ENCODE measurements at places on chromosomes 13 and 19.

DNA sequence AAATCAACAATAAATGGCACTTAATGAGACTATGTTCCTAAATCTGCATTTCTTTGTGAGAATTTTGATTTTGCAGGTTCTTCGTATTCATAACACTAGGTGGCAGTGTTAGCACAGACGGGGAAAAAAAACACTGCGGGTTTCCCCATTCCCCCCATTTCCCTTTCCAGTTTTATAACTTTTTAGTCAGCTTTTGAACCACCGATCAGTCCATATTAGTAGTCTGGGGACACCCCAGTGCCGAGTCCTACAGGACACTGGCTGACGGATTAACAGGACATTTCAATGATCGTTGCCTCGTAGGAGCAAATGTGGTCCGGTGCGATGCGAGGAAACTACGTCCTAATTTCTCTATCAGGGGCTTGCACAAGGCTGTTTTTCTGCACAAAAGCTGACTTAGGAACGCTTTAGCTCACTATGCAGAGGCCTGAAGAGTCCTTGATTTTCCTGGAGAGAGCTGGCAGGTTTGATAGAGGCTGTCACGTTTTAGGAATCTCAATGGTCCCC, 234.3 kb downstream of the LMO7 start:
- no peak for DNase-seq

DNA sequence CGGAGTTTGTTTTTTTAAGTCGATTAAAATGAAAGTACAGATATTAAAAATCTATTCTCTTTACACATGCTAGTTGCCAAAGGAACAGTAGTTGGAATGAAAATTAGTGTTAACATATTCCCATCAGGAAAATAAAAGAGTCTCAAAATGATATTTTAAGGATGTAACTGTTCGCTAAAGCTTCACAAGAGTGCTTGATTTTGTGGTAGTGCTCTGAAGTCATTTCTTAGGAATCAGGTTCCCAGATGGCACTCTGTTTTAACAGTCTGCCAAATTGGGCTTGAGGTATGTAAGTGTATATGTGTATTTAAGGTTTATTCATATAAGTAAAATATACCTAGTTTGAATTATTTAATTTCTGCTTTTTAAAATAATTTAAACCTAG, 128.8 kb downstream of the LMO7 start:
- no peak for DNase-seq

DNA sequence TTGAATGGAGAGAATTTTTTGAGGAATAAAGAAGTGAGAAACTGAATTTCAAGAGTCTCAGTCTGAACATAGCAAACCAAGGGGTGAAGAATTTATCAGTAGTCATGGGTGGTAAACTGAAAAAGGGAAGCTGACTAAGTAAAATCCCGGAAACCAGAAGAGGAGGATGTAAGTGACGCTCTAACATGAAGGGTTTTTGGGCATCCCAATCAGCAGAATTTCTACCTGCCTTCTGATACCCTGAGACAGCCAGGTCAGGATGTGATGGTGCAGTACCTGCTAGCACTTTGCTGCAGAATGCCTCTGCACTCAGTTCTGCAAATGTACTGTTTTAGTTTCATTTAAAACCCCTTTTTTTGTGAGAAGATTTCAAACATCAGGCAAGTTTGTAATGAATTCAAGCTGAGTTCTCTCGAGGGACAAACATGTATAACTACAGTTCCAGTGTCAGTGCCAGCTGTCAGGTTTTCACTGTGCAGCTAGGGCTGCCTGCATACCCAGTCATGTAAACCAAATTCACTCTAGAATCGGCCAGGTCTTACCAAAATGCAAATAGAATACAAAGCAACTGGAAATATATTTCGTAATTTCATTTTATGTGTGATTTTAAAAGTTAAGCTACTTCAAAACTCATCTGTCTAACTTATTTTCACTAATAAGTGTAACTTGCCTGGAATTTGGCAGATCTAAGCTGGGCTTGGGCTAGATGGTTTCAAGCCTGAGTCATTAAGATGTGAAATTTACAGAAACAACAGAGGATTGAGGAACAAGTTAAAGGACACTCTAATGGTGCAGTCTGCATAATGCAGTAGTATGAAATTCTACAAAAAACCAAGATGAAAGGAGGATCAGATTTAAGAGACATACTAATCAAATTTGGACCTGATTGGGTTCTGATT, 13.8 kb downstream of the METTL21C start:
- no peak for DNase-seq

GRCh38 chr13:78659732-78660494, 958 bp upstream of the OBI1 start:
- no peak for DNase-seq

GRCh38 chr13:94479616-94480015, at the start of gene DCT:
TSS of gene DCT (minus strand) at chr13:94479682. CDS start at chr13:94479255, 427 bp downstream.
- DNase-seq, result no peak

GRCh38 chr13:99548448-99548847, 47.2 kb downstream of the TM9SF2 start:
- DNase-seq, result no peak

GRCh38 chr19:41398598-41398997, 980 bp downstream of the BCKDHA start:
- no peak for DNase-seq

DNA sequence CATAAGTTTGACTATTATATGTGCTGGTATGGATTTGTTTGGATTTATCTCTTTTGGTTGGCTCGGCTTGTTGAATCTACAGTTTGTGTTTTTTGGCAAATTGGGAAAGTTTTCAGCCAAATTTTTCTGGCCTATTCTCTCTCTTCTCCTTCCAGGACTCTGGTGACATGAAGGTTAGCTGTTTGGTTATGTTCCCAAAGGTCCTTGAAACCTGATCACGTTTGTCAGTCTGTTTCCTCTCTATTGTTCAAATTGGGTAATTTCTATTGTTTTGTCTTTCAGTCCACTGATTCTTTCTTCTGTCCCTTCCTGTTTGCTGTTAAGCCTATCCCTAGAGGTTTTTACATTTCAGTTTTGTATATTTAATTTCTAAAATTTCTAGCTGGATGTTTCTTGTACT, 81.5 kb upstream of the SHISA2 start:
- DNase-seq, result no peak

DNA sequence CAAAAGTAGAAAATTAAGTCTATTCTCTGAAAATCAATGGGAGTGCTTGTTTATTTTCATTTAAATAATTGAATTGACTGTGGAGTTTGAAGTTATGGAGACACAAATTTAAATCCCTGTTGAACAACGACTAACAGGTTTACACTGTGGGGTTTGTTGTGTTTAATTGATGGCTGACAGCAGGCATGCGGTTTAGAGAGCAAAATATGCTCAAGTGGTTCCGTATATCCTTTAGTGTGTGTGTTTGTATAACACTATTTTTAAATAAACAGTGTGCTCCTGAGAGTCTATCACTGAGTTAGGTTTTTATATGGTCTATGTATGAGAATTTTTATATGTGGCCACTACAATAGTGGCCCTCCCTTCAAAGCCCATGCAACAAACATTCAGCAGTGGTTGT, 332.0 kb downstream of the GPC6 start:
- no peak for DNase-seq

DNA sequence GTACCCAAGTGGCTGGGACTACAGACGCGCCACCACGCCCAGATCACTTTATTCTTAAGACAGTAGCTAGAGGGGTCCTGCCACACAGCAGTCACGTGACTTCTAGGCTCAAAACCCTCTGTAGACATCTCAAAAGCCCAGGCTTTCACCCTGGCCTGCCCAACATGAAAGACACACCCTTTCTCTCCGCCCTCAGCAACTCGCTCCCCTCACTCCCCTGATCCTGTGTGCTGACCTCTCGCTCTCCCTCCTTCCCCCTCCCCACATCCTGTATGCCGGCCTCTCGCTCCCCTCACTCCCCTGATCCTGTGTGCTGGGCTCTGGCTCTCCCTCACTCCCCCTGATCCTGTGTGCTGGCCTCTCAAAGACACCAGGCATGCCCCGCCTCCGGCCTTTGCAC, 77.4 kb downstream of the SLC15A1 start:
- no peak for DNase-seq

DNA sequence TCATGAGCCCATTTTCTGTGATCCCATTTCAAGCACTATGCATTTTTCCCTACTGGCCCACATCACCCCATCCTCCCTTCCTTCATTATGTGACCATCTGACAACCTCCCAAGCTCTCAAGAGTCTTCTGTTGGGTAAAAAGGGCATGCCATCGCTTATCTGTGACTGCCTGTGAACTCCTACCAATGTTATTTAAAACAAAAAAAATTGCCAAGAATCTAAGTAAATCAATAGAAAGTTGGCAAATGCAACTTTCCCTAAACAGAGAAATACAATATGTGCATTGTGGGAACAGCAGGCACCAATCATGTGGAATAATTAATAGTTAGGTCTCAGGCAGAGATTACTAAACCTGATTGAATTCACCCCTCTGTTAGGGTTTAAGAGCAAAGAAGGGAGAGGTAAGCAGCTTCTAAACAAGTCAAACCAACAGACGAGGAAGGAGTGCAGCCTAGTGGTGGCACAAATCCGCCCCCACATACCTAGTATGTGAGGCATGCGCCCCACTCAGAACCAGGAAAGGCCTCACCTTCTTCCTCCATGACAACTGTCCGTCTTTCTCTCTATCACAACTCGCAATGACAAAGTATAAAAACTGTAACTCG, 29.8 kb downstream of the DZIP1 start:
- no peak for DNase-seq

GRCh38 chr19:15198951-15199660, 1.7 kb downstream of the NOTCH3 start:
- no peak for DNase-seq

DNA sequence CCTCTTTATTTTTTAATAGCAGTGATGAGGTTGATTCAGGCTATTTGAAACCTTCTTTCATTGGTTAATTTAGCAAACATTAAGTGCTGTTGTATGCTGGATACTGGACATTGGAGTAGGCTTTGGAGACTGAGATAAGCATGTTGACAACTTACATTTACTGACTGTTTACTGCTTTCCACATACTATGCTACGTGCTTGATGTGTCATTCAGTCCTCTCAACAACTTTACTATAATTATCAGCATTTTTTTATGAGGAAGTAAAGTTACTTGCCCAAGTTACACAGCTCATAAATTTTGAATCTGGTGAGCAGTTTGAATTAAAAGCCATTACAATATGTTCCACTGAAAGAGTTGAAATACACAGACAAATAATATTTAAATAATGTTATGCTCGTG, 83.8 kb downstream of the GJA3 start:
- DNase-seq, result no peak

DNA sequence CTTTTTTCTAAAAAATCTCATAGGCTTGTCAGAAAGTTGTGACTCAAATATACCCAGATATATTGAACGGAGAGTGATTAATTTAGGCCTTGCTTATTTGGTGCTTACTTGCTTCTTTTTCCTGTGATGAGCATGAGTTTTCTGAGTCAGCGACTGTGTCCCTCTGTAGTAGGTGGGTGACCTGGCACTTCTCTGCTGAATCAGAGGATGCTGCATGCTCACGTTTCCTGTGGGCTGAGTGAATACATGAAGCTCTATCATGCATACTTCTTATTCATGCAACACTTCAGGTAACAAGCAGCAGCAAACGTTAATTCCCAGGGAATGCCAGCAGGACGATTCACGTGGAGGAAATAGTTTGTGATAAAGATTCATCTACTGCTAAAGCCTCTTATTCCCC, 245.0 kb downstream of the KLF5 start:
- no peak for DNase-seq

GRCh38 chr13:68390987-68391386, 1160.9 kb upstream of the PCDH9 start:
- DNase-seq, result no peak

- DNase-seq, result no peak
These were observed 8.0 kb upstream of the NLRP7 start for GRCh38 chr19:54955376-54955775.

GRCh38 chr13:110702591-110703526, 3.1 kb downstream of the CARS2 start:
- DNase-seq, result no peak

GRCh38 chr19:1410136-1410786, 2.9 kb downstream of the DAZAP1 start:
- no peak for DNase-seq

DNA sequence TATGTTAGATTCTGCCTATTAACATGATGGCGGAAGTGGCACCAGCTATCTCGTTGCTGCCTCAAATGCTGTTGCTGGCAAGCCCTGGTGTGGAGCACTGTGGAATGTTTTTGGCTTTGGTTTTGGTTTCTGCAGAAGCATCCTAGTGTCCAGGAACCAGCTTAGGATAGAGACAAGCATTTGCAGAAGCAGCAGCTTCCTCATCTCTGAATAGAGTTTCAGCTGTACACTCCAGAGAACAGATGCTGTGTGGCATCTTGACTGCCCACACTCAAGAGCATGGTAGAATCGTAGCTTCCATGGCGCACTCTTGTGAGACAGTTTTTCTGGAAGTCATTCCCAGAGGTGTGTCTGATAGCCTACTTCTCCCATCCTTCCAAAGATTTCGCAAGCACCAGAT, 145.3 kb upstream of the RXFP2 start:
- DNase-seq, result no peak

DNA sequence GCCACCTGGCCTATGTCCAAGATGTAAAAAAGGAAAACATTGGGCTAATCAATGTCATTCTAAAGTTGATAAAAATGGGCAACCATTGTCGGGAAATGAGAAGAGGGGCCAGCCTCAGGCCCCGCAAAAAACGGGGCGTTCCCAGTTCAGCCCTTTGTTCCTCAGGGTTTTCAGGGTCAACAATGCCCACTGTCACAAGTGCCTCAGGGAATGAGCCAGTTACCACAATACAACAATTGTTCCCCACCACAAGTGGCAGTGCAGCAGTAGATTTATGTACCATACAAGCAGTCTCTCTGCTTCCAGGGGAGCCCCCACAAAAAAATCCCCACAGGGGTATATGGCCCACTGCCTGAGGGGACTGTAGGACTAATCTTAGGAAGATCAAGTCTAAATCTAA, 112.5 kb downstream of the ZNF486 start:
- DNase-seq, result no peak

- DNase-seq, result no peak
These were observed 292.9 kb downstream of the KLF5 start for GRCh38 chr13:73351730-73352129.

Measured in NCI-H1048 (cell line).